Osteocyte (in vitro differentiated cells): ENCODE measurements at places on chromosomes 16 and 17.

DNA sequence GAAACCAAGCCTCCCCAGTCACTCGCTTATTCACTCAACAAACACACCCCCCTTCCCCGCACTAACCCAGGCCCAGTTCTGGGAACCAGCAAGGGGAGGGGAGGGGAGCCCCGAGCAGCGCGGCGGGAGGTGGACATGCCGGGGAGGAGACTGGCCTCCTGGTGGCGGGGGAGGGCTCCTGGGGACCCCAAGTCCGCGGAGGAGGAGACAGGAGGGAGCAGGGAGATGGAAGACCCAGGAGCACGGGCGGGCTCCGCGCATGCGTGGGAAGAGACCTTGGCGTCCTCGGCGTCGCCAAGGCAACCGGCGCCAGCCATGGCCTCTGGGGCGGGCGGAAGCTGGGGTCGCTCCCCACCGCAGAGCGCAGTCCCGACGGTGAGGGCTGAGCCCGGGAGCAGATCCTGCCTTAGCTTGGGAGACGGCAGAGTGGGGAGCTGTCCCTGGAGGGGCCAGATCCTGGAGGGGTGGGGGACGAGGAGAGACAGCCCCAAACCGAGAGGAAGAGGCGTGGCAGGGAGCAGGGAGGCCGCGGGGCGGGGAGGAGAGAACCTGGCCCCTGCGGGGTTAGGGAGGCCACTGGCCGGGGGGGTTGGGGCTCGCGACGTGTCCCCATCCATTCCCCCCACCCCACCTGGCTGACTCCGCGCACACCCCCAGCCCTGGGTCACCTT lies at the start of gene PRR29:
Gene PRR29, plus strand, starts transcription at position 302 of the 671 bp plus-strand sequence. Its CDS starts 14 bp downstream, at position 316.
- DNase-seq, result peak; percentile 94

- DNase-seq, result no peak
Observed at GRCh38 chr17:39674702-39675389, 6.6 kb downstream of the PNMT start.

DNA sequence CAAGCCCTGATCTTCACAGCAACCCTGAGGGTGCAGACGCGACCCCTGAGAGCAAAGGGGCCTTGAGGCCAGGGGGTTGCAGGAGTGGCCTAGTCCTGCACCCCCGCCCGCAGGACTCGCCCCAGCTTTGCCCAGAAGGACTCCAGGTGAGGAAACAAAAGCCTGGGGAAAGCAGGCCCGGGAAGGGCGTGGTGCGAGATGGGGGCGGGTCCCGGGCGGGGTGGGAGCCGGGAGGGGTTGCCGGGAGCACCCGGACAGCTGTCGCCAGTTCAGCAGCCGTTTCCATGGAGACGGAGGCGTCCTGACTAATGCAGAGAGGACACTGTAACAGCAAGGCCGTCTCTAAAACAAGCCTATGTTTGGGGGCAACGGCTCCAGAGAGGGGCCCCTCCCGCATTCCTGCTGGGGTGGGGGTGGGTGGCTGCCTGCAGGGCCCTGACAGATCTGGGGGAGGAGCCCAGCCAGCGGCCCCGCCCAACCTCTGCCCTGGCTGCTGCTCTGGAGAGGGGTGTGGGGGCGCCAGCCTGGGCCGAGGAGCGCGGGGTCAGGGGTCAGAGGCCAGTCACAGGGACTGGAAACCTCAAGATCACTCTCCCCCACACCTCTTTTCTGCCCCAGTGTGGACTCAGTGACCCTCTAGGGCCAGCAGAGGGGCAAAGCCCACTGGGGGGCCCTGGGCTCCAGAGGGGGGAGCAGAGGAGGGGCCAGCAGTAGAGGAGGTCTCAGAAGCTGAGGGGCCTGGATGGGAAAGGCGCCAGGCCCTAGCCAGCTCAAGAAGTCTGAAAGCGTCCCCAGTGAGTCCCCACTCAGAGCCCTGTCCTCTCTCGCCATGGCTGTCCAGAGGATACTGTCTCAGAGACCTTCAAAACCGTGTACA lies 3.1 kb upstream of the TPPP3 start:
- DNase-seq, result no peak

DNA sequence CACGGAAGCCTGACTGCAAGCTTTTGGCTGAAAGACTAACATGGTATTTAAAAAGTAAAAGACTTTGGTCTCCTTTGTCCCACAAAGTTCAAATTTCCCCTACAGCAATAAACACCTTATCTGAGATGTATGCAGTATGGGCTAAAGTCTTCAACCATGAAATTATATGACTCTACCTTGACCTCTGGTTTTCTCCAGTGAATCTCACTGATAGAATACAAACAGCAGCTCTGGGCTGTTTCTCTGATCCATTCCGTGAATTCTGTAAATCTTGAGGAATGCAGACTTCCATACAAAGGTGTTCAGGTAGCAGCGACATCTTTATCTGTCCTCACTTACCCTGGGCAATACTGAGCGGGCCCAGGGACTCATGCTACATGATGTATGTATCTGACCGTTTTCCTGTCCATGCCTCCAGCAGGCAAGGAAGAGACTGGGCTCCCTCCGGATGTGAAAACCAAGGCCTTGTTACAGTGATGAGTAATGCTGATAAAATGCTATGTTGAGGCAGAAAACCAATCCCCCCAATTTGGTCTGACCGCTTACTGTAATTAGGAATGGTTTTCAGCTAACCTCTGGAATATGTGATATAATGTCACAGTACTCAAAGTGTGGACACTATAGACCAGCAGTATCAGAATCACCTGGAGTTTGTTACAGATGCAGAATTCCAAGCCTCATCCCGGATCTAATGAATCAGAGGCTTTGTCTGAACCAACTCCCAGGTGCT lies 589.8 kb downstream of the HS3ST4 start:
- DNase-seq, result no peak

- DNase-seq, result peak; percentile 56
Observed at GRCh38 chr16:48538746-48539484, 71.1 kb downstream of the N4BP1 start.
